SHP77 treated with DMSO at 0.1 percent for 48 hours (cell line): ENCODE measurements at places on chromosomes 6 and 20.

DNA sequence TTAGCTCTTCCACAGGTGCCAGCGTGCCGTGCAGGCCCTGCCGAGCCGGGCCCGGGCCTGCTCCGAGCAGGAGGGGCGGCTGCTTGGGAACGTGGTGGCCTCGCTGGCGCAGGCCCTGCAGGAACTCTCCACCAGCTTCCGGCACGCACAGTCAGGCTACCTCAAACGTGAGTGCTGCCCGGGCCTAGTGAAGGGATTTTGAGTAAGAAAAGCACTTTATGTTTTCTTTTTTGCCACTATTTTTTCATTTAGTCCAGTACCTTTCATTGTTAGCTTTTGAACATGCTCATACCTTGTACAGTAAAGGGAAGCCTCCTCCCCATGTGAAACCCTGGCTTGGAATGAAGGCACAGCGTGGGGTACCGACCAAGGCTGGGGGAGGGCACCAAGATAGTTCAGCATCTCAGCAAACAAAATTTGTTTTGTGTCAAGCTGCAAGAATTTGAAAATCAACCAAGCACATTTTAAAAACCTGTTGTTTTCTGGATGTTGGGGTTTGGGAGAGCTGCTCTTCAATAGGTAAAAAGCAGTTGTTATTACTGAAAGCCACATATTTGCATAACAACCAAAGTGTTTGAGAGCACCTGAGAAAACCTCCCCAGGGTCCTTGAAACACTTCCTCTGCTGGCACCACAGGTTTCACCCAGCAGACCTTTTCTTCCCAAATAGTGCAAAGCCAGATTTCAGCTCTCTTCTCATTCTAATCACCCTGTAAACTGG is 18.4 kb downstream of the STX16 start:
- DNase-seq, result no peak

DNA sequence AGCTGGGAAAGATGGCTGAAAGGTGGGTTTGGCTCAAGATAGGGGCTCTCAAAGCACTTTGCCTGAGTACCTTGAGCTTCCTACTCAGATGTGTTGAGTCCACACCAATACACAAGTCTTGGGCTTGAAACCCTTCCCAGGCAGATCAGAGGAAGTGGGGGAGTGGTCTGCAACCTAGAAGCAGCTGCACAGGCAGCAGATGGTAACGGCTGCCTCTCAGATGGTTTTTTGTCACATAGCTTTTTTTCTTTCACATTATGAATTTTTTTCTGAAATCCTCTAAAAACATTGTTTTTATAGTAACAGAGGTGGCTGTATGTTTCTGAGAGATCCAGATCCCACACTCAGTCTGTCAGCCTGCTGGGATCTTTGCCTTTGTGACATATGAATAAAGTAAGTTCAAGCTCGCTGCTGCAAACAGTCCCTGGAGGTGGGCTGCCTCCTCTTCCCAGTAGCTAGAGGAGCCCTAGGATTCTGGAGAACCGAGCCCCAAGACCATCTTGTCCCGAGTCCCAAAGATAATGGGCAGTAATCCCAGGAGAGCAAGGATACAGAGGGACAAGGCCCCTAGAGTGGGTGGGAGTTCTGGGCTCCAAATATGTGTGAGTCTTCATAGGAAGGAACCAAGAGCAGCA is 97.1 kb upstream of the TOP1 start:
- DNase-seq, result no peak

DNA sequence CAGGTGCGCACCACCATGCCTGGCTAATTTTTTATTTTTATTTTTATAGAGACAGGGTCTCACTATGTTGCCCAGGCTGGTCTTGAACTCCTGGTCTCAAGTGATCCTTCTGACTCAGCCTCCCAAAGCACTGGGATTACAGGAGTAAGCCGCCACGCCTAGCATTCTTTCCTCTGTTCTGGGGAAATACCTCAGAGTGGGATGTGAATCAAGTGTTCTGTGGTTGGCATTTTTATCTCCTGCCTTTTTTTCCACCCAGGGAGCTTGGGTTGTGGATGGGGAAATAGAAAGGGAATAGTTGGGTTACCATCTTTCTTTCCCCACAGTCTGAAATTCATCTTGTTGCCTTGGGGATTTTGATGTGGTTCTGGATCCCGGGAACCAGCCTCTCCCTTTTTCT is 24.1 kb downstream of the TFAP2C start:
- no peak for DNase-seq

DNA sequence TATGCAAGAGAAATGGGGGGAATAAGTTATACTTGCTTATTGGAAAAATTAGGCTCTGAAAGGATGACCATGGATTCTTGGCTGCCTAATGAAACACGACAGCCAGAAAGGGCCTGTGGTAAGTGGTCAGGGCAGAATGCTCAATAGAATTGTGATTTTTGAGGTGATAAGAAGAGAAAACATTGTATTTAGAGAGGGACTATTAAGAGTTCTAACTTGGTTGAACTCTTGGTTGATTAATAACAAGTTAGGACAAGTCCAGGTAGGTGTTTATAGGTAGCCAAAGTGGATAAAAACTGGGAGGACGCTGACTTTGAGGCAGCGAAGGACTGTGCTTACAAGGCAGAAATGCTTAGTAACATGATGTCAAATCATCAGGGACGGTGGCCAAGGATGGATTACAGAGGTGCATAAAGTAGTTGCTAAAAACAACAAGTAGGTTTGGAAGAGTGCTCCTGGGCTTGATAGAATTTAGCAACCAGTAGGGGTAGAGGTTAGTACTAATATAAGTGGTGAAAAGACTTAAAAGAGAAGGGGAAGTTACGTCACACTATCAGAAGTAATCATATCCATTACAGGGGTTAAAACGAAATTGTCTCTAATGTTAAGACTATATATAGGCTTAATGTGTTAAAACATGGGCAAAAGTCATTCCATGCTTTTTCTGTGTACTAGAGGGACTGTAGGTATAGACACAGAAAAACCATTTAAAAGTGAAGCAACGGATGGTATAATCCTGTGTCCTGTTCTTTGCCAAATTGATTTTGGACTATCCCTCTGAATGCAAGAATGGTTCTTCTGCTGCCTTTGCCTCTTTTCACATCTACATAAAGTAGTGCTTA is 98.6 kb downstream of the EYA4 start:
- DNase-seq, result no peak

- no peak for DNase-seq
Measured at GRCh38 chr20:39878809-39879208, 810.2 kb downstream of the MAFB start.

GRCh38 chr6:112040956-112041355 is 12.9 kb upstream of the CCN6 start:
- DNase-seq, result no peak

DNA sequence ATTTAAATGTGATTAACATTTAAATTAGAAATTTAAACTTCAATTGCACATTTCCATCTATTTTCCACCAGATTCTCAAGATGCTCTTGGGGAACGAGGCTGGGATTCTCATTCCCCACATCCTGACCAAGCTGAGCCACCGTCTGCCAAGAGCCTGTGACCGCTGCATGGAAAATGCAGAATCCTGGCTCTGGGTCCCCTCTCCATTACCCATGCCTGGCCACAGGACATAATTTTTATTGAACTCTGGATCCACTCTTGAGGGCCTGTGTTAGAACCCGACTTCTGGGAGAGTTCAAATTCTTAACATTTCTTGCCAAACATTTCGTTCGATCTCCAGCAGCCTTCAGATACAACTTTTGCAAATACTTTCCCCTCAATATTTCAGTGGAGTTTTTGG is 201.6 kb upstream of the SNX9 start:
- DNase-seq, result no peak
